ENCODE measurements at places on chromosomes 4 and X. TPM values are rescaled to one million over a fixed set of nuclear protein-coding genes. Genes with fewer than 3 reads are reported as not detected.

DNA sequence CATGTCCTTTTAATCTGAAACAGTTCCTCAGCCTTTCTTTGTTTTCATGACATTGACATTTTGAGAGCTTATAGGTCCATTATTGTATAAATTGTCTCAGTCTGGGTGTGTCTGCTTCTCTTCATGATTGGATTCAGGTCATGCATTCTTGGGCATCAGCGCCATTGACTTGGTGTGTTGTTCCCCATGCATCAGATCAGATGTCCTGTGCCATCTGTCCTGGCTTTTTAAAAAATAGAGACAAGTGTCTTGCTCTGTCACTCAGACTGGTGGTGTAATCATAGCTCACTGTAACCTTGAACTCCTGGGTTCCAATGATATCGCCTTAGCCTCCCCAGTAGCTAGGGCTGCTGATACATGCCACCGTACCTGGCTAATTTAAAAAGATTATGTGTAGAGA lies 55.7 kb downstream of the TBC1D14 start:
- DNase-seq: no peak

GRCh38 chrX:136598631-136599030 lies 49.3 kb upstream of the CD40LG start:
- DNase-seq: no peak

DNA sequence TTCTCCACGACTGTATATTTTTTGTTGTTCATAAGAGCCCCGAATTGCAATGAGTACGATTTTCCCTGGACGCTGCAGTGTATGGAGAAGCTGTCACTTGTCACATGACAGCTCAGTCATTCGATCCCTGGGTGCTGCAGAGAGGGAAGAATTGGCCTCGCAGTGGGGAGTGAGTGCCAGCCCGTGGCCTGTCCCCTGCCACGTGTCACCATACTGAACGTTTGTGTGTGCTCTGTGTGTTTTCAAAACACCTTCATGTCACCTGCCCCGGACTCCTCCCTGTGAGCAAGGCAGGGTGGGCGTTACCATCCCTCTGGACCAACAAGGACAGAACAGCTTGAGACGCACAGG lies 77.9 kb downstream of the TBL1X start:
- DNase-seq: no peak

- DNase-seq: no peak
Observed at GRCh38 chr4:98148856-98149255, 5.6 kb upstream of the STPG2 start.

GRCh38 chr4:181896614-181897013 lies 346.6 kb upstream of the TENM3 start:
- DNase-seq: no peak

DNA sequence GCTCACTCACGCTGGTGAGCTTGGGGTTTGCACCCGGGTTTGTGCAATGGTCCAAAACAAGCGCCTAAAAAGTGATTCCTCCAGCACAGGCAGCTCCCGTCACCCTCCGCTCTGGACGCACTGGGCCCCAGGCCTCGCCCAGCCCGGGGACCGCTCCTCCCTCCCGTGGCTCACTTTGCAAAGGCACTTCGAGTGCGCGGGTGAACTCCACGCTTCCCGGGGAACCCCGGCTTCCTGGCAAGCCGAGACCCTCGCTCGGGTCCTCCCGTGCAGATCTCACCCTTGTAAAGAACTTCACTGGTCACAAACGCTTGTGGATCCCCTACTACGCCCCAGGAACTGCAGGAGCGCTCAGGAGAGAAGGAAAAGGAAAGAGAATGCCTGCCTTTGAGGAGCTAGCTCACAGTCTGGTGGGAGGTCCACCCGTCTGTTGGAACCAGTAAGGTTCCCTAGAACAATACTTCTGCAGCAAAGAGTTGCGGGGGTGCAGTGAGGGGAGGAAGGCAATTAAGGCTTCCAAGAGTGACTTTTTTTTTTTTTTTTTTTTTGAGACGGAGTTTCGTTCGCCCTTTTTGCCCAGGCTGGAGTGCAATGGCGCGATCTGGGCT lies at the start of gene CTPS2:
CTPS2 (minus strand) TSS at position 122 of the 608 bp plus-strand sequence. CDS start 9,767 bp downstream, outside the sequence.
- no peak for DNase-seq

GRCh38 chr4:174613979-174614378 lies 91.7 kb upstream of the HPGD start:
- DNase-seq: no peak

GRCh38 chrX:97066381-97066780 lies 182.7 kb downstream of the RPA4 start:
- DNase-seq: no peak

DNA sequence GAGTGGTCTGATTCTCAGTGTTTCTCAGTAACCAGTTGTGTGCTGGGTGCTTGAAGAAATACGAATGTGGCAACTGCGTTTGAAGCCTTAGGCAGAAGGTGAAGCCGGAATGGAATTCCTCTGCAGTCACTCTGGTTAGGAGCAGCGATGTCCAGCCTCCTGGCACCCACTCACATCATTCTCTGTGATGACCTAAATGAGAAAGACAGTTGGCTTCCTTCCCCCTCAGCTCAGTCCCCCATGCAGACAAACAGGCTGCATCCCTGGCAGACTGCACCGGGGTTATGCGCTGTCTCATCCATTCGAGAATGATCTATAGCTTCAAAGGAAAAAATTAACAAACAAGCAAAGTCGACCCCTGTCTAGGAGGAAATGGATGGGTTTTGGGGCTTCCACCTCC lies 170.1 kb upstream of the SCML1 start:
- no peak for DNase-seq

- no peak for DNase-seq
Observed at GRCh38 chrX:7943600-7944245, 16.5 kb upstream of the PNPLA4 start.

GRCh38 chrX:42577936-42578470 lies 200.0 kb downstream of the PPP1R2C start:
- no peak for DNase-seq

DNA sequence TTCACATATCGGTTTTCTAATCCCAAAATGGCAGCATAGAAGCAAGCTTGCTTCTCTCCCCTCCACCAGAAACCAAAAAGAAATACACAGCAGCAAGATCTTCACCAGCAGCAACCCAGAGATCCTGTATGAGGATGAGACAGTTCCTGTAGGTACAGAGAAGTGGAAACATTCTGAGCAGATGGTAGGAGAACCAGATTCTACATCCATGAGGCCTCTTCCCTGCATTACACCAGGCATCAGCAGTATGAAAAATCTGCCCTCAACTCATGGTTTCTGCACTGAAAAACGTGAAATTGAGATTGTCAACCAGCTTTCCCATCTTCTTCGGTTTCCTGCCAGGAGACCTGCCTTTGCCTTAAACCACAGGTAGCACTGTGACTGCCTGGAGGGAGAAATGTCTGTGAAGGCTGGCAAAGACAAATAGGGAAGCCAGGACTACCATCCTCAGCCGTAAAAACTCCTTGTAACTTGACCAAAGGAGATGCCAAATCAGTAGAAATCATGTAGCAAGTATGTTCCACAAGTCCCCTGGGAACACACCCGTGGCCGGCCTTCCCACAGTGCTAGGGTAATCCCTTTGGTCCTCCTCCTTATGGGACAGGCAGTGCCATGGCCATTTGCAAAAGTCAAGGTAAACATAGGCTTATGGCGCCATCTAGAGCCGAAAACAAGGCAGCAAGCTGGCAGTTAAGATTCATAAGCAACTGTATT lies 24.0 kb upstream of the MTHFD2L start:
- DNase-seq: no peak

GRCh38 chrX:124272370-124272982 lies 60.0 kb upstream of the TEX13D start:
- no peak for DNase-seq

DNA sequence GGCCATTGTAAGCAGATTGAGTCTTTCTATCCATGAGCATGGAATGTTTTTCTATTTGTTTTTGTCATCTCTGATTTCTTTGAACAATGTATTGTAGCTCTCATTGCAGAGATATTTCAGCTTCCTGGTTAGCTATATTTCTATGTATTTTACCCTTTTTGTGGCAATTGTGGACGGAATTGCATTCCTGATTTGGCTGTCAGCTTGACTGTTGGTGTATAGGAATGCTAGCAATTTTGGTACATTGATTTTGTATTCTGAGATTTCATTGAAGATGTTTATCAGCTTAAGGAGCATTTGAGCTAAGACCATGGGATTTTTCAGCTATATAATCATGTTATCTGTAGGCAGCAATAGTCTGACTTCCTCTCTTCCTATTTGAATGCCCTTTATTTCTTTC lies 154.6 kb downstream of the GUCY2F start:
- DNase-seq: no peak

- DNase-seq: no peak
Observed at GRCh38 chrX:4830880-4831557, 1117.6 kb upstream of the PRKX start.

DNA sequence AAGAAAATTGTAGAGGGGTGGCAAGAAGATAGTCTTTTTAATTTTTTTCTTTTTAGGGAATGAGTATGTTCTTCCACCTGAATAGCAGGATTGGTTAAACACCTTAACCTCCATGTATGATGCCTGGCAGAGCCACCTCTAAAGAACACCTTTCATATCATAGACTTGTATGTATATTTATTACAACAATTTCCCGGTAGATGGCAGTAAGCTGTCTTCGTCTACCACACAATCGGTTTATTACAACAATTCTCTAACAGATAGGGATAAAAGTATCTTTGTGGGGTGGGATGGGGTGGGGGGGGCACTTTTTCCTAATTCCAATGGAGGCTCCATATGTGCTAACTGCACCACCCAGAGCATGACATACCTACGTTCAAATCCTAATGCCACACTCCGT lies 255.5 kb downstream of the LDB2 start:
- no peak for DNase-seq

DNA sequence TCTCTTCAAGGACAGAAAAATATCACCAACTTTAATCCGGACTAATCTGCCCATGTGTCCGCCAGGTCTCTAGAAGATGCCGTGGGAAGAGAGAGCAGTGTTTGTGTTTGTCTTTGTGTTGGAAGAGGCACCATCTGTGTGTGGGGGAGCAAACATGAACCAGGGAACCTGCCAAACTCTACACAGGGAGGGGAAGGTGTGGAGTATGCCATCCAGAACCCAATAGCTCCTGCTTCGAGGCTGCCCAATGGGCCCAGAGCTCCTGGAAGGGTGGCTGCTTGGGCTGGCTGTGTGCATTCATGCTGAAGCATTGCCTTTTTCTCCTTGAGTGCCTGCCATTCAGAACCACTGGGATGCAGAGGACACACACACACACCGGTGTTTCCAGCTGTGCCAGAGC lies 536.2 kb downstream of the MID1IP1 start:
- DNase-seq: no peak

- no peak for DNase-seq
Observed at GRCh38 chr4:168759321-168759720, 250.7 kb downstream of the CBR4 start.

GRCh38 chr4:125833-126232 lies 1.5 kb downstream of the ZNF718 start:
- no peak for DNase-seq

DNA sequence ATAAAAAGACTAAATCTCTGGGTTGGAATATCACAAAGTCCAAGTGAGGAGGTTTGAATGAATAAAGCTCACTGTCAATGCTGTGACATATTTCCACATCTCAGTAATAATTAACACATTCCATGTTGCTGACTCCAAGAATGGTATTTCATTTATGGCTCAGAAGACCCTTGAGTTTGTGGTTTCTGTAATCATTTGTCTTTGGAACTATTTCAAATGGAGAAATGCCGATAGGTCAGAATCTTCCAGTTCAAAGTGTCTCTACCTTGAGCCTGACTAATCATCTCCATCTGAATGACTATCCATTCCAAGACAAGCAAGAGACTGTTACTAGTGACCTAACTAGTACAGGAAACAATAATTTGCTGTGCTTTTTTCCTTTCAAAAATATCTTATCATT lies 24.2 kb upstream of the SLC2A9 start:
- no peak for DNase-seq

GRCh38 chrX:153601511-153602110 lies 2.7 kb upstream of the CCNQ start:
- no peak for DNase-seq

GRCh38 chr4:172308078-172308477 lies 494.9 kb downstream of the GALNTL6 start:
- DNase-seq: no peak

DNA sequence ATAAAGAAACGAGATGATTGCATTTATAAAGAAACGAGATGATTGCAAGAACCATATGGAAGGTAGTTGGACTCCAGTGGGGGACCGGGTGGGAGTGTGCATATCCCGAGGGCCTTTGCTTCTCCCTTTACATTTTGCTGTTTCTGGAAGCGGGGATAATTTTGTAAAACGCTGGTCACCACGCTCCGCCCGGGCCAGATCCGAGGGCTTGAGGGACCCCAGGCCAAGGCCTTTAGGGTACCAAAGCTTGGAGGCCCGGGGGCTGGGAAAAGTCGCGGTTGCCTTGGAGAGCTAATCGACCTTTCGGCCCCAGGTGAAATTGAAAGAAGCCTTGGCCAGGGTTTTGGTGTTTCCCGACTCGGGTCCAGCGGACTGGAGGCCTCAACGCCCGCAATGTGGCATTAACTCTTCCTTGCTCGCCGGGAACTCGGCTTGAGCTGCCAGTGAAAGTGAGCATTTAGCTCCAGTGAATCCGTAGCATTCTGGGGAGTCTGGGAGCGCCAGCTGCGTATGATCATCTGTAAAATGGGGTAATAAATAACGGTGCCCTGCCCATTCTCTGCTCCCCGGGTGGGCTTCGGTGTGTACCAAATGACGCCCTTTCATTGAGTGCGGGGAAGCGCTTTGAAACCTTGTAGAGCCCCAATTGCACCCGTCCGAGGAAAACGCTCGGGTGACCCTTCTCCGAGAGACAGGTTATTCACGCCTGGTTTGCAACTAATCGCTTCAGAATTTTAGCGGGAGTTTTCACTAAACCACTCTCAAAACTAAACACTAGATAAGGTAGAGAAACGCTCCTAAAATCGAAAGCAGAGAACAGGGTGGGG lies 4.5 kb downstream of the NKX3-2 start:
- DNase-seq: no peak

DNA sequence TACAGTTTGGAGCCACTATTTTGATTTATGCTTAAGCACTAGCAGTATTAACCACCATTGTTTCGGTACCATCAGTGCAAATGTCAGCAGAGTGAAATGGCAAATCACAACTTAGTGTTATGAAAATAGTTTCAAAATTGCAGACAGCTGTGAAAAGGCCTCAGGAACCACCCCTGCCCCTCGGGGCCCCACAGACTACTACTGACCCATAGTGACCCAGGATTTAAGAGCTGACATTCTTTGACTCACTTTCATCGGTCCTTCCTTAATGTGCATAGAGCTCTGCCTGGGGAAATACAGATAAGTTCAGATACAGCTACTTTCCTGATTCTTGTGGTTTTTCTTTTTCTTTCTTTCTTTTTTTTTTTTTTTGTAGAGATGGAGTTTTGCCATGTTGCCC lies 3.3 kb upstream of the BBS7 start:
- DNase-seq: peak; percentile 18

GRCh38 chrX:80266979-80267378 lies 153.3 kb upstream of the TENT5D start:
- no peak for DNase-seq

SMR3B gene
- total RNA-seq: not detected

TBC1D8B gene
- total RNA-seq: 1.1 TPM

MAGEA1 gene
- total RNA-seq: not detected

CCDC160 gene
- total RNA-seq: not detected

DCUN1D4 gene
- 23.2 TPM for total RNA-seq

SSX3 gene
- not detected for total RNA-seq

MED28 gene
- total RNA-seq: 17.0 TPM
